ENCODE measurements at places on chromosomes 13 and 19. TPM values are rescaled to one million over a fixed set of nuclear protein-coding genes. Genes with fewer than 3 reads are reported as not detected.

GRCh38 chr13:72399351-72399750, 328.1 kb downstream of the MZT1 start:
- no peaks in the 10 kb centered on the region for H3K36me3 ChIP-seq
- no peak overlapping the region for H3K27ac ChIP-seq
- H3K27me3 ChIP-seq = no peaks in the 10 kb centered on the region
- H3K4me1 ChIP-seq = no peaks in the 10 kb centered on the region
- H3K4me3 ChIP-seq = no peak overlapping the region

DNA sequence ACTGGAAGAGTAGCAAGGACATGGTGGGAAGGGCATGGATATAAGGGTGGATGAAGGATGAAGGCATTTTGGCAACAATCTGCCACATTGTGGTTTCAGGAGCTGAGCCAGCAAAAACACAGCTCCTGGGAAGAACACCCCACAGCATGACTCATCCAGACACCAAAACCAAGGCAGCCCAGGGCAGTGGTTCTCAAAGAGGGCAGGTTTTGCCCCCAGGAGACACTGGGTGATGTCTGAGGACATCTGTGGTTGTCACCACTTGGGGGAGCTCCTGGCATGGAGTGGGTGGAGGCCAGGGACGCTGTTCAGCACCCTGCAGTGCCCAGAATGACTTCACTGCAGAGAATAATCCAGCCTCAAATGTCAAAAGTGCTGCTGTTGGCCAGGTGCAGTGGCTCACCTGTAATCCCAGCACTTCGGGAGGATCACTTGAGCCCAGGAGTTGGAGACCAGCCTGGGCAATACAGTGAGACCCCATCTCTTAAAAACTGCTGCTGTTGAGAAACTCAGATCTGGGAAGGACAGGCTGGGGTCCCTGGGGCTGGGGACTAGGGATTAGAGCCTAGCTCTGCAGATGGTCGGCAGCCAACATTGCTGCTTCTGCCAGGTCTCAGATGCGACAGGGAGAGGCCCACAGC, 16.1 kb downstream of the ZFR2 start:
- no peak overlapping the region for H3K4me3 ChIP-seq
- no peak for DNase-seq
- no peaks in the 10 kb centered on the region for H3K4me1 ChIP-seq
- no peaks in the 10 kb centered on the region for H3K36me3 ChIP-seq
- H3K27ac ChIP-seq = no peak overlapping the region
- no peaks in the 10 kb centered on the region for H3K27me3 ChIP-seq

- no peaks in the 10 kb centered on the region for H3K4me1 ChIP-seq
- H3K27me3 ChIP-seq = no peaks in the 10 kb centered on the region
- H3K4me3 ChIP-seq = no peak overlapping the region
- H3K36me3 ChIP-seq = no peaks in the 10 kb centered on the region
These were observed 302.9 kb downstream of the DCT start for GRCh38 chr13:94176561-94176960.

DNA sequence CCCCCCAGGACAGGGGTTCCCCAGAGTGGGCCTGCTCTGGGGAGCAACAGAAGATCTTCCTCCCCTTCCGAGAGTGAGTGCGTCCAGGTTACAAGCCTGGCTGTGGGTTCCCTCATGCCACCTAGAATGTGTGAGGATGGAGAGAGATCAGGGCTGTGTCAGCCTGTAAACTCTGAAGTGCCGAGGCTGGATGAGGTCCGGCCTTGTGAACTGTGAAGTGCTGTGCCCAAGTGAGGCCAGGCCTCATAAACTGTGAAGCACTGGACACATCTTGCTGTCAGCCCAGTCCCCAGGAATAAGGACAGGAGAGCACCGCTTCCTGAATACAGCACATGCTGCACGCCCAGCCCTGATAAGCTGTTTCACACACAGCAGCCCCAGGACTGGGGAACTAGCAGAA, 7.6 kb downstream of the KCNN1 start:
- no peaks in the 10 kb centered on the region for H3K27me3 ChIP-seq
- no peaks in the 10 kb centered on the region for H3K4me1 ChIP-seq
- H3K36me3 ChIP-seq = no peaks in the 10 kb centered on the region
- no peak overlapping the region for H3K4me3 ChIP-seq
- H3K27ac ChIP-seq = no peak overlapping the region

DNA sequence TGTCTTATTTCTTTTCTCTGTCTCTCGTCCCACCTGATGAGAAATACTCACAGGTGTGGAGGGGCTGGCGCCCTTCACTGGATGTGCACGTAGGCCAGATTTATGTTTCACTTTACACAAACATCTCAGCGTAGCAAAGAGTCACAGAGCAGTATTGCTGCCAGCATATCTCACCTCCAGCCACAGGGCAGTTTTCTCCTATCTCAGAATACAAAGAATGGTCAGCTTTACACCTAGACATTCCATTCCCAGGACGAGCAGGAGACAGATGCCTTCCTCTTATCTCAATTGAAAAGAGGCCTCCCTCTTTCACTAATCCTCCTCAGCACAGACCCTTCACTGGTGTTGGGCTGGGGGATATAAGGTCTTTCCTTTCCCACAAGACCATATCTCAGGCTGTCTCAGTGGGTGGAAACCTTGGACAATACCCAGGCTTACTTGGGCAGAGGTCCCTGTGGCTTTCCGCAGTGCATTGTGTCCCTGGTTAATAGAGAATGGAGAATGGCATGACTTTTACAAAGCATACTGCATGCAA, 7.2 kb upstream of the ZNF611 start:
- no peak overlapping the region for H3K27ac ChIP-seq
- H3K36me3 ChIP-seq = no peaks in the 10 kb centered on the region
- no peaks in the 10 kb centered on the region for H3K4me1 ChIP-seq

DNA sequence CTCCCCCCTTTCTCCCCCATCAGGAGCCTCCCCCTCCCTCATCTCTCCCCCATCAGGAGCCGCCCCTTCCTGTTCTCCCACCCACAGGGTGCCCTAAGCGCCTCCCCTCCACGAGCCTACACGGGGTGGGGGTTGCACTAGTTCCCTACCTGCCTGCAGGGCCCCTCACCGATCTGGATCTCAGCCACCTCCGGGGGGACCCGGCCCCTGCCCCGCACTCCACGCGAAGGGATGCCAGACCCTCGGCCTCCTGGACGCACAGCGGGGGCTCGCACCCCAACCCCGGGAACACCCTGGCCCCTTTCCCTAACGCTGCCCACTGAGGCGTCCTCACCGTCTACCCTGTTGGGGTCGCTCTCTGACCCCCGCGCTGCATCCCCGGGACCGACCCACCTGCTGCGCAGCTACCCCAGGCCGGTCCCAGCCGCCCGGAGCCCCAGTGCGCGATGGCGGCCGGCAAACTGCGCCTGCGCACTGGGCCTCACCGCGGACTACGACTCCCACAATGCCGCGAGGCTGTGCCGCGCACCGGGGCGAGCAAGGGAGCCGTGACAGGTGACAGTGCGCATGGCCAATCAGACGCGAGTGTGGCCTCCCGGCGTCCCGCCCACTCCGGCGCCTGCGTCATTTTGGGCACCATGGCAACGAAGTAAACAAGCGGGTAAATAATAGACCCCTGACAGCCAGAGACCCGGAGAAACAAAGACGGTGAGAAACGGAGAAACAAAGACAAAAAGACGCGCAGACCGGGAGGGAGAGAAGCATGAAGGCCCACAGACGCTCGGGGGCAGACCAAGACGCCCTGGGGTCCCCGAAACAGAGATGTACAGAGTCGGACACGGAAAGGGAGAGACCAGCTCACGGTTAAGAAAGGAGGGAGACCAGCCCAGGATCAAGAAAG, at the start of gene ZSCAN18:
Gene ZSCAN18, minus strand, starts transcription at position 451 of the 901 bp plus-strand sequence. CDS start 7,964 bp downstream, outside the sequence.
- H3K27me3 ChIP-seq = no peaks in the 10 kb centered on the region
- peaks cover 11% of the 10 kb centered on the region for H3K4me1 ChIP-seq
- peak within 1 kb of the TSS; percentile 88 for H3K27ac ChIP-seq
- peak within 1 kb of the TSS; percentile 94 for H3K4me3 ChIP-seq
- DNase-seq = peak; percentile 98

DNA sequence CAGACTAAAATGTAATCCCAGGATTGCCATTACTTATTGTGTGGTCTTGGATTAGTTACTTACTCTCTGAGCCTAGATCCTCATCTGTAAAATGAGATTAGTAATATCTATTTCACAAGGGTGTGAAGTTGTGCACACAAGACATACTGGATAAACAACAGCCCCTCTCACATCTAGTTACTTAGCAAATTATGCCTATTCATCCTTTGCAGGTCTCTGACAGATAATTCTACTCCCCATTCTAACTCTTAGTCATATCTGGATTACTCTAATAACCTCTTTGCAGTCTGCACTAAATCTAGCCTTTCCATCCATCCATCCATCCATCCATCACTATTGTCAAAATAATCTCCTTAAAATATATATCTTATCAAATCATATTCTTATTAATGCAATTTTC, 12.4 kb downstream of the MTRF1 start:
- peaks cover 53% of the 10 kb centered on the region for H3K36me3 ChIP-seq
- DNase-seq = no peak
- no peaks in the 10 kb centered on the region for H3K27me3 ChIP-seq
- no peak overlapping the region for H3K27ac ChIP-seq

DNA sequence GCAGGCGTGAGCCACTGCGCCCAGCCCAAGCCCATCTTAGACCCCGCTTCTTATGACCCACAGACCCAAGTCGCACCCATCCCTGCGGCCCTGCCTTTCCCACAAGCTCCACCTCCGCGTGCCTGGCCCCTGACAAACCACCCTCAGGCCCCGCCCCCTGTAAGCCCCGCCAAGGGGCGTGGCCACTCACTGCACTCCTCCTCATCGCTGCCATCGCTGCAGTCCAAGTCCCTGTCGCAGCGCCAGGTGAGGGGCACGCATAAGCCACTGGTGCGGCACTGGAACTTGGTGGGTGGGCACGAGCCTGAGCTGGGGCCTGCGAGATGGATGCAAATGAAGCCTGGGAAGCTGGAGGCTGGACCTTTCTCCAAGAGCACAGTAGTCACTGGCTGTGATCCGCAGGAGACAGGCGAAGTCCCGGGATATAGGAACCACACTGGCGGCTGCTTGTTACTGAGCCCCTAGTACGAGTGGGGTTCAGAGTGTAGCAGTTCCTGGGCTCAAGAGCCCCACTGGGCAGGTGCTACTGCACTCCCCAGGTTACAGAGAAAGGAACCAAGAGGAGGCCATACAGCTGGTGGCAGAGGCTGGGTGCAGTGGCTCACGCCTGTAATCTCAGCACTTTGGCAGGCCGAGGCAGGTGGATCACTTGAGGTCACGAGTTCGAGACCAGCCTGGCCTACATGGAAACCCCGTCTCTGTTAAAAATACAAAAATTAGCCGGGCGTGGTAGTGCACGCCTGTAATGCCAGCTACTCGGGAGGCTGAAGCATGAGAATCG, 3.1 kb downstream of the CD320 start:
- H3K27ac ChIP-seq = no peak overlapping the region
- no peaks in the 10 kb centered on the region for H3K27me3 ChIP-seq
- H3K36me3 ChIP-seq = peaks cover 7% of the 10 kb centered on the region
- peak; percentile 33 for DNase-seq
- H3K4me1 ChIP-seq = peaks cover 46% of the 10 kb centered on the region

GRCh38 chr19:46371371-46371901, 24.5 kb downstream of the PPP5C start:
- no peaks in the 10 kb centered on the region for H3K36me3 ChIP-seq
- H3K4me1 ChIP-seq = peaks cover 49% of the 10 kb centered on the region
- DNase-seq = no peak
- H3K4me3 ChIP-seq = no peak overlapping the region
- H3K27me3 ChIP-seq = no peaks in the 10 kb centered on the region
- no peak overlapping the region for H3K27ac ChIP-seq

ANGPTL8 gene
- total RNA-seq = not detected

FREM2 gene
- total RNA-seq = 0.13 TPM

PRODH2 gene
- total RNA-seq = not detected

DNAJC3 gene
- 29.9 TPM for total RNA-seq

All from heart left ventricle (tissue), 16 donors.